NCI-H2029 (cell line): ENCODE measurements at places on chromosomes 3 and 15.
A peak's percentile ranks its signal among the peaks of the same experiment; 100 is the strongest.

- peak; percentile 29 for DNase-seq
Measured at GRCh38 chr3:122679882-122680474, 661 bp upstream of the PARP14 start.

GRCh38 chr3:48125013-48125705, 63.1 kb downstream of the CDC25A start:
- no peak for DNase-seq

DNA sequence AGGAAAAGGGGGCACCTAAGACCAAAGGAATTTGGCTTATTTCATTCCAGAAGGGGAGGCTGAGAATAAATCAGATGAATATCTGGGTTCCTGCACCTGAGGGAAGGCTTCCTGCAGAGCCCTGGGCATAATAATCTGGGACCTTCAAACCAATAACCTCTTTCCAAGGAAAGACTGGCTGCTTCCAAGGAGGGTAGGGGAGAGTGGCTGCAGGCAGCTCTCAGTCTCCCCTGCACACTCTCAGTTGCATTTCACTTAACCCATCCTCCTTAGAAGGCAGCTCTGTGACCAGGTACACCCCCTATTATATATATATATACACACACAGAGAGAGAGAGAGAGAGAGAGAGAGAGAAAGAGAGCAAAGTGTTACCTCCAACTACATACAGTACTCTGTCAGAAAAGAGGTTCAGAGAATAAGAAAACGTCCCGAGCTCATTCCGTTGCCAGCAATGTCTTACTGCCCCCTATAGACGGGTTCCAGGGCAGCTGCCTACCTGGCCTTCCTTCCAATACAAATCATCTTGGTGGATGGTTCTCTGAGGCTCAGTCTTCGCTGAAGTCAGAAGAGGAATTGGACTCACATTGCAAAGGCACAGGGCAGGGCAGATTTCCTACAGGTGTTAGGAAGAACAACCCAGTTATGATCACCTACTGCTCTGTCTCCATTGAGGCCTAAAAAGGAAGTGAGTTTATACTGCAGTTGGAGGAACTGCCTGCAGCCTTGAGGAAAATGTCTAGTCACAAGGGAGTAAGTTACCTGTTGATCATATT, 26.1 kb downstream of the CAPN3 start:
- no peak for DNase-seq

- no peak for DNase-seq
Measured at GRCh38 chr3:57184526-57184925, 15.3 kb downstream of the HESX1 start.

DNA sequence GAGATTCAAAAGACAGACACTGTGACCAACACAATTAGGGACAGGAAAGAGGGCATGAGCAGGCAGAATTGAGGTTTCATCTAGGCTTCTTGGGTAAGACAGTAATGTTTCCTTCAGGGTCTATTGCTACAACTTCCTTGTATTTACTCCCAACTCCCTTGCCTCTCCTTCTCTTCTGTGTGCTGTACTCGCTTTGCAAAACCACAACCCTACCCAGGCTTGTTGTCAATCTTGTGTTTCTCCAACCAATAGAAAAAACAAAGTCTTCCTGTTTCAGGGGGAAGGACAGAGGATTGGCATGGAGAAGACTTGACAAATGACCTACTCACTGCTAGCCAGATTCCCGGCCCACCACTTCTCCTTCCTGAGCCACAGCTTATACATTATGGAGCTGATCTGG, 36.3 kb upstream of the MASP1 start:
- DNase-seq = no peak

GRCh38 chr3:179324270-179324754, 1.5 kb downstream of the ZNF639 start:
- DNase-seq = no peak

- no peak for DNase-seq
Measured at GRCh38 chr3:48436855-48437254, 3.1 kb downstream of the CCDC51 start.

DNA sequence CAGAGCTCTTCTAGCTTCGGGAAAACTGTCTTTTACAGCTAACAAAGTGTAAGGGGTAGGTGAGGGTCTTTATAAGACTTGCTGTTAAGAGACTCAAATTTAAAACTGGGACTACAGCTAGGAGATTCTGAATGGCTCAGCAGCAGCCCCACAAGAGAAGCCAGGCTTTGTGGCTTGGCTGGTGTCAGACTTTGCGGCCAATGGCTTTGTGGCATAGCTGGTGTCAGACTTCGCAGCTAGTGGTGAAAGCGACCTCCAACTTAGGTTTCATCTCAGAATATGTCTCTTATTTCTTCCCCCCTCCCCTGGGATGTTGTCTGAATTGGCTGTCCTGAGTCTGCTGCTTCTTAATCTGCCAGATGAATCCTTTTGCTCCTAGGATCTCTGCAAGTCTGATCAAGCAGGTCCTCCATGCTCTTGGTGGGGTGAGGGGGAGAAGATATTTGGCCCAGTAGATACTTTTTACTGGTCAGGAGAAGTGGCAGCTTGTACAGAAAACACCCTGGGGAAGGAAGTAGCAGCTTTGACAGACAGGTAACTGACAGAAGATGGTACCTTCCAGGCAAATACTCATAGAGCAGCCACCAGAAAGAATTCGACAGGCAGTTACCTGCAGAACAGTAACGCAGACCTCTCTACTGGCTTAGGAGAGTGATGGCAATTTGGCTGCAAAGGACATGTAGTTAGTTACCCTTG, 8.4 kb downstream of the BOC start:
- DNase-seq = no peak

DNA sequence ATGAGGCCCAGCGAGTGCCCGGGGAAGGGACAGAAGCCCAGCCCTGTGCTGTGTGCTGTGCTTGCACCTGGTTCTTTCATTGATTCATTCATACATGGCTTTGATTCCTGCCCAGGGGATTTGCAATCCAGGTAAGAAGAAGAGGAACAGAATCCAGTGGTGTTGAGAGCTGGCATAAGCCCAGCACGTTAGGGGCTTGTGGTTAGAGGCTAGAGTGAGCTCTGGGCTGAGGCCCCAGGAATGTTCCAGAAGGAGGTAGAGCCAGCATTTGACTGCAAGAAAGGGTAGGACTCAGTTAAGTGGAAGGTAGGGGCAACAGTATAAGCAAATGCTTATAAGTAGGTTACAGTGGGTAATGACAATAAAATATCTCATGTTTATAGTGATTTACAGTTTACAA, 2.3 kb downstream of the VWA5B2 start:
- no peak for DNase-seq

- no peak for DNase-seq
Measured at GRCh38 chr3:49716169-49716568, 3.3 kb downstream of the AMIGO3 start.

DNA sequence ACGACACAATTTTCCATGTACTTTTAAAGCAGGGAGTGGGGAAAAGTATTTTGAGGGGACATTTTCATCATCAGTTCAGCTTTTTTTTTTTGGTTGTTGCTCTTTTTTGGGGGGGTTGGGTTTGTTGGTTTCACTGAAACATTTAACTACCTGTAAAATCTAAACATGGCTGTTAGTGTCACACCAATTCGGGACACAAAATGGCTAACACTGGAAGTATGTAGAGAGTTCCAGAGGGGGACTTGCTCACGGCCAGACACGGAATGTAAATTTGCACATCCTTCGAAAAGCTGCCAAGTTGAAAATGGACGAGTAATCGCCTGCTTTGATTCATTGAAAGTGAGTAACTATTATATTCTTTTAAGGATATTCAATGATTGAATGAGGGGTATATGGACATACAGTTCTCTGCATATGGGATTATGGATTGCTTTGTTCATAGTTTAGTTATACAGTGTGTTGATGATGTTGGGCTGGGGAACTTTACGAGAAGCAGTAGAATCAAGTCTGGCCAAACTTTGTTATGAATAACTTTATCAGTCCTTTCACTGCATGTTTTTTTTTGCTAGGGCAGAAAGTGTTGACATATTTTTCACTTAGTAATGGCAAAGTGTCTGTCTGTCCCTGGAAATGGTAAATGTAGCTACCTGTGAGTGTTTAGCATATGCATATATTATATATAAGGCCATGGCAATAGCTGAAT, 31.5 kb downstream of the MBNL1 start:
- no peak for DNase-seq

DNA sequence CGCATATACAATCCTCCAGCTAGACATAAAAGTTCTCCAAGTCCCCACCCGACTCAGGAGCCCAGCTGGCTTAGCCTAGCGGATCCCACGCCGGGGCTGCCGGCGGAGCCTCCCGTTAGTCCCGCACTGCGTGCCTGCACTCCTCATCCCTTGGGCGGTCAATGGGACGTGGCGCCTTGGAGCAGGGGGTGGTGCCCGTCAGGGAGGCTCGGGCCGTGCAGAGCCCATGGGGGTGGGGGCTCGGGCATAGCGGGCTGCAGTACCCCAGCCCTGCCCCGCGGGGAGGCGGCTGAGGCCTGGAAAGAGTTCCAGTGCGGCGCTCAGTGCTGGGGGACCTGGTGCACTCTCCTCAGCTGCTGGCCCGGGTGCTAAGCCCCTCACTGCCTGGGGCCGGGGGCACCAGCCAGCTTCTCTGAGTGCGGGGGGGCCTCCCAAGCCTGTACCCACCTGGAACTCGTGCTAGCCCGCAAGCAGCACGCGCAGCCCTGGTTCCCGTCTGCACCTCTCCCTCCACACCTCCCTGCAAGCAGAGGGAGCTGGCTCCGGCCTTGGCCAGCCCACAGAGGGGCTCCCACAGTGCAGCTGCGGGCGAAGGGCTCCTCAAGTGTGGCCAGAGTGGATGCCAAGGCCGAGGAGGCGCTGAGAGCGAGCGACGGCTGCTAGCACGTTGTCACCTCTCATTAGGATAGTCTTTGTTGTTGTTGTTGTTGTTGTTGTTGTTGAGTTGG, 12.2 kb upstream of the CCDC50 start:
- DNase-seq = no peak

DNA sequence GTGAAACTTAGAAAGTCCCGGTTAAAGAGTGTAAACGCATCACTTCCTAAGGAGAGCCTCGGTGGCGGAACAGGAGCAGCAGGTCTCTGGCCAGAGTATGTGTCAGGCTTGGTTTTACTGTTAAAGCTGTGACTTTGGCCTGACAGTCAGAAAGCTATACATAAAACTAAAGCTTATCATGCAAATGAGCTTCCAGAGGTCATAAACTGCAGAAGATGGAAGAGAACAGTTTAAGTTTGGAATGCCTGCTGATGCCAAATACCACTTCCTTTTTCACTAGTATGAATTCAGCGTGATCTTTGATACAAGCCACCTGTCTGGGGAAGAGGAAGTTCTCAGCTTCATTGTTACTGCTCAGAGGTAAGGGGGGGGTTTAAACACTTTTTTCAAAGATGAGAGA, 125.1 kb upstream of the CTDSPL start:
- DNase-seq = no peak

DNA sequence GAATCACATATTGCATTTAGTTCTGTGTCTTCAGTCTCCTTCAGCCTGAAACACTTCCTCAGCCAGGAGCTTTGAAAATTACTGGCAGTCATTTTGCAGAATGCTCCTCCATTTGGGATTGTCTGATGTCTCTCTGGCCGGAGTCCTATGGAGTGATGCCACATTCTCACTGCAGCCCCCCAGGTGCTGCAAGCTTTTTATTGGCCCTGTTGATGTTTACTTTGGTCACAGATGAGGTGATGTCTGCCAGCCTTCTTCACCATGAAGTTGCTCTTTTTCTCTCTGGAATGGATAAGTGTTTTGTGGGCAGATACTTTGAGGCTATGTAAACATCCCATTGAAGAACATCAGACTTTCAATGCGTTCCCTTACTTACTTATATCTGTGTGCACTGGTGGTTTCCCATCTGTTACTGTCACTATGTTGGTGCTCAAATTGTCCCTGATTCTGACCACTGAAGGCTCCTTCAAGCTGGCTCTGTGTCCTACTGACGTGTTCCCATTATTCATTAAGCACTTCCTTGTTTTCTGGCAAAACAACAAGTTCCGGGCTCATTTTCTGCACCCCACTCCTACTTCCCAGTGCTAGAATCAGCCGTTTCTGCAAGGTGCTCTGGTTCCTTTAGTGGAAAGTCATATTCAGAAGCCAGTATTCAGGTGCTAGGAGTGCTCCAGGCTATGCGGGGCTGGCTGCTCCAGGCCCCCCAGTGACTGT, 1.4 kb upstream of the CLEC3B start:
- DNase-seq = no peak

DNA sequence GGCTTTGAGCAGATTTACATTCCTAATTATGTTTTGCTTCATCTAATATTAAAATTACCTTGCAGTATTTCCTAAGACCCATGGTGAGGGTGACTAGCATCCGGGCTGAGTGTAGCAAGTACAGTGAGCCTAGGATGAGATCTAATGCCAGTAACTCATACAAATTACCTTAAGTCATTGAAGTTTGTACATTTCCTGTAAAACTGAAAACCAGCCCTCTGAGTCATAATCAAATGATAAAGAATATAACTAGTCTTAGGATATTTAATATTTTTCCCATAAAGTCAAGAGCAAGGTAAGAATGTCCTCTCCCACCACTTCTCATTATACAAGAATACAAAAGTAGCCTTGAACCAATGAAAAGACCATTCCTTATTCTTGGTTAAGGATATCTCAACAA, 54.8 kb upstream of the CHRM5 start:
- DNase-seq = no peak

GRCh38 chr3:129119365-129120100, 2.1 kb downstream of the RAB43 start:
- peak; percentile 26 for DNase-seq

GRCh38 chr3:119530456-119530855, 29.0 kb downstream of the CD80 start:
- no peak for DNase-seq

DNA sequence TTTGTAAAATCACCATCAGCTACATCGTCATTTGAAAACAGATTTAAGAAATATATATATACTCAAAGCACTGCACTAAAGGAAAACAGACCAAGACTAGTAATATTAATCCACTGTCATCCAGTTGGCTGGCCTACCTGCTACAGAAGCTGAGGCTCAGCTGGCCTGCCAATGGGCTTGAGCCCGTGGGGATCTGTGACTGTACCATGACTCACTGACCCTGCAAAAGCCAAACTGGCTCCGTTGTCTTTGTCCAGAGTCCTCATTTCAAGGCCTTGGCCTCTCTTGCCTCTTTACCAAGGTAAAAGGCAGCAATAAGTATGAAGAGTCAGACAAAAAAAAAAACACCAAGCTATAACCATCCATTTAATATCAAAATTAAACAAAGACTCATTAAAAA, 463.5 kb upstream of the RASGRP1 start:
- no peak for DNase-seq

- DNase-seq = no peak
Measured at GRCh38 chr3:160098261-160098908, 109.8 kb downstream of the IL12A start.

DNA sequence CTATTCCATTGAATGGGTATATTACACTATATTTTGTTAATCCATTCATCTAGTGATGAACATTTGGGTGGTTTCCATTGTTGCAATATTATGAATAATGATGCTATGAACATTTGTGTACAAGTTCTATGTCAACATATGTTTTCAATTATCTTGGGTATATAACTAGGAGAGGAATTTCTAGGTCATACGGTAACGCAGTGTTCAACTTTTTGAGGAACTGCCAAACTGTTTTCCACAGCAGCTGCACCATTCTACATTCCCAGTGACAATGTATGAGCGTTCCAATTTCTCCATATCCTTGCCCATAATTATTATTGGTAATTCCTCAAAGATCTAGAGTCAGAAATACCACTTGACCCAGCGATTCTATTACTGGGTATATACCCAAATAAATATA, 24.1 kb upstream of the RORA start:
- no peak for DNase-seq
